ENCODE measurements at places on chromosomes 2 and 18.

DNA sequence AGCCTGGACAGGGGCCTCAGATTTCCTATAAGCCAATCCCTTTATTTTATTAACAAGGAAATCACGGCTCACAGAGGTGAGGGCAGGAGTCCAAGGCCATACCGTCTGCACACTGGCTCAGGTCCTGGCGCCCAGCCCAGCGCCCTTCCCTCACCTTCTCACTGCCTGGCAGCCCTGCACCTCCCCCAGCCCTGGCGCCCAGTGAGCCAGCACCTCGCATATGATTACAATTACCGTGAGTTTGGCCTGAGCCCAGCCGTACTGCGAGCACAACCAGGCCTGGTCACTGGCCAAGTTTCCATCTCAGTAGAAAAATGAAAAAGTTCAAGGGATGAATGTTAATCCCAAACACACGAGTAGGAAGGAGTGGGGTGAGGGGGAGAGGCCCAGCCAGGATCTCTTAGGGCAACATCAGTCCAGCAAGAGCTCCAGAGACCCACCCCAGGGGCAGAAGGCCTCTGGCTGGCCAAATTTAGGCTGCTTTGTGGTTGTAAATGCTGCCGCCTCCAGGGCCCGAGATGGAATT is 68.4 kb downstream of the MCFD2 start:
- peak; percentile 62 for DNase-seq

- no peak for DNase-seq
Observed at GRCh38 chr18:58336605-58337004, 292.3 kb downstream of the ALPK2 start.

- DNase-seq = no peak
Observed at GRCh38 chr2:222423632-222424275, 589 bp upstream of the SGPP2 start.

DNA sequence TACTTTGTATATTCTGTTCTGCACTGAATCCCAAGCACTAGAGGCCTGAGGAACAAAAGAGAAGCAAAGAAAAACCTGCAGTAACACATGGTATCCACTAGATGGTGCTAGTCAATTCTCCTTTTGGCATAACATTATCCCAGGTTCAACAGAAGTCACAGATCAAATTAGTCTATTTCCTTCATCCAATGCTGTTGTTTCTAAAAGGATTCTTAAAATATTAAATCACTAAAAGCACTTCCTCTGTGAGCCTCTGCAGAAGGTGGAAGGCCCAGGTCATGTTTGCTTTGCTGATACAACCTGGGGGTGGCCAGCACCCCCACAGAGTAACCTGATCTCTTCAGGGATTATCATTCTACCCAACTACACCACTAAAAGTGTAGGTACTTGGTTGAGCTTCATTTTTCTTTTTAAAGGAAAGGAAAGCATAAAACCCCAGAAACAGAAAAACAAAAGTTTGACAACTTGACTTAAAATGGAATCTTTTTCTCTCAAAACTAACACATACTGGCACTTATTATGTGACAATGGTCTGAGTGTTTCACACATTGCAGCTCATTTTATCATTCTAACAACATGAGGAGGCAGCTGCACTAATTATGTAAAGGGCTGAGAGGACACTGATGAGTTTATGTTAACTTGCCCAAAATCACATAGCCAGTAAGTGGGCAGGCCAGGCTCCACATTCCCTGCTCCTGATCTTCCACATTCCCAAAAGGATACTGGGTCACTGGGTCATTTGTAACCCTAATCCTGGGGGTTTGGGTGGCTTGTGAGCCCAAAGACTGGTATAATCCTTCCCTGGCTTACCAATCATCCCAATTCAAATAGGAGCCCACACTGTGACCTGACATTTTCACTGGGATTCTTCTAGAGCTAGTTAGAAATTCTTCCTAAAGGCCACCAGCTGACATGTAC is 66.8 kb upstream of the DNER start:
- no peak for DNase-seq

DNA sequence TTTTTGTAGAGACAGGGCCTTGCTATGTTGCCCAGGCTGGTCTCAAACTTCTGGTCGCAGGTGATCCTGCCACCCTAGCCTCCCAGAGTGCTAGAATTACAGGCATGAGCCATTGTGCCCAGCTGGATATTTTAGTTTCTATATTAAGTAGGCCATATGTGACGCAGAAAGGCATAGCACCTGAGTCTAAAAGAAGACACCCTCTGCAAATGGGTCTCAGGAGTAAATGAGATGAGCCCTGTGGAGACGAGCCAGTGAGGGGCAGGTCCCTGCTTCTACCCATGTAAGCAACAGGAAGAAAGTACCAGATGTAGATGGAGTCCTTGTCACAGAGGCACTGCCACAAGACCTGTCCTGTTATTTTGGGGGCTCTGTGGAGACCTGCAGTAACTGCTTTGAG is 322.4 kb downstream of the PTPRM start:
- DNase-seq = no peak

DNA sequence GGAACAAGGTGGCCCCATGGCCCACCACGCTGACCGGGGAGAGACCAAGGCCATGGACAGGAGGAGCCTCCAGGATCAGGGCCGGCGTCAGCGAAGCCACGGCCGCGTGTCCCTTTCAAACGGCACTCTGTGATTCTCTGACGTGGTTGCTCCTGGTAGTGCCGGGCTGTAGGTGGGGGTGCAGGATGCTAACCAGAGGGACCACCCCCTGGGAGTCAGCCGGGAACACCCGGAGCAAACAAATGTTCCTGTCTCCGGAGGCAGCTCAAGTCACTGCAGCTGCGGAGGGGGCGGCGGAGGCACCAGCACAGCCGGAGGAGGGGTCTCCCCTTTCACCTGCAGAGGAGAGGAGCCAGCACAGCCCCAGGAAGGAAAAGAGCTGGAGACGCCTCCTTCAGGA is 750.6 kb upstream of the SALL3 start:
- DNase-seq = no peak

DNA sequence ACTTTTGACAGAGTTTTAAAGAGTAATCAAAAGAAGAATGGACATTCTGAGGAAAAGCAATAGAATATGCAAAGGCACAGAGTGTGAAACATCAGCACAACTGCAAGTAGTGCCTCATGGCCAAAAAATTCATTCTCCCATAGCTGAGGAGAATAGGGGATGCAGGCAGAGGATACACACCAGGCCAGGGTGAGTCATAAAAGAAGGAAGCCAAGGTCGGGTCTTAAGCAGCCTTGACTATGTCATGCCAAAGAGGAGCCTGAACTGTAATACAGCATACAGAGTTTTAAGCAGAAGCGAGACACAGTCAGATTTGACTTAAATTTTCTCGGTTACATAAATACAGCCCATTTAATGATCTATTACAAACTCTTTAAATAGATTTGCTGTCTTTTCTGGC is 165.0 kb downstream of the LNPK start:
- no peak for DNase-seq

- DNase-seq = no peak
Observed at GRCh38 chr2:227881866-227882517, 10.6 kb downstream of the DAW1 start.

- no peak for DNase-seq
Observed at GRCh38 chr2:121776361-121776760, 20.9 kb downstream of the TSN start.
